Neuronal stem cell (in vitro differentiated cells): ENCODE measurements at places on chromosomes 12 and 14.

DNA sequence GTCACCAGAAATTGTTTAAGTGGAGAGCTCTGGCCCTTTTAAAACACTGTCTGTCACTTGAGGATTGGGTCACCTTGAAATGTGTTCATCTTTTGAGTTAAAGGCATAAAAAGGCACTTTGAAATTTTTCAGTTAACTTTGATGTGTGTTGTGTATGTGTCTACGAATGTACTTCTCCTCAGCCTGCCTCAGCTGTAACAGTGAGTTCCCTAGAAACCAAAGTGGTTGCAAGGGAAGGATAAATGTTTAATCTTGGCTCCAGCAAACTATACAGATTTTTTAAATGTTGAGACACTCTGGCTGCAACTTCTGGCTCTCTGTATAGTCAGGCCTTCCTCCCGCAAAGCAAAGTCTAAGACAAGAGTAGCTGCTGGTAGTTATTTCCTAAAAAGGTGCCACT lies 8.3 kb downstream of the DERA start:
- DNase-seq = no peak

- DNase-seq = no peak
Observed at GRCh38 chr12:50082644-50083043, 2.5 kb upstream of the SMARCD1 start.

- DNase-seq = peak; percentile 20
Observed at GRCh38 chr12:81627336-81628189, 131.6 kb downstream of the PPFIA2 start.

DNA sequence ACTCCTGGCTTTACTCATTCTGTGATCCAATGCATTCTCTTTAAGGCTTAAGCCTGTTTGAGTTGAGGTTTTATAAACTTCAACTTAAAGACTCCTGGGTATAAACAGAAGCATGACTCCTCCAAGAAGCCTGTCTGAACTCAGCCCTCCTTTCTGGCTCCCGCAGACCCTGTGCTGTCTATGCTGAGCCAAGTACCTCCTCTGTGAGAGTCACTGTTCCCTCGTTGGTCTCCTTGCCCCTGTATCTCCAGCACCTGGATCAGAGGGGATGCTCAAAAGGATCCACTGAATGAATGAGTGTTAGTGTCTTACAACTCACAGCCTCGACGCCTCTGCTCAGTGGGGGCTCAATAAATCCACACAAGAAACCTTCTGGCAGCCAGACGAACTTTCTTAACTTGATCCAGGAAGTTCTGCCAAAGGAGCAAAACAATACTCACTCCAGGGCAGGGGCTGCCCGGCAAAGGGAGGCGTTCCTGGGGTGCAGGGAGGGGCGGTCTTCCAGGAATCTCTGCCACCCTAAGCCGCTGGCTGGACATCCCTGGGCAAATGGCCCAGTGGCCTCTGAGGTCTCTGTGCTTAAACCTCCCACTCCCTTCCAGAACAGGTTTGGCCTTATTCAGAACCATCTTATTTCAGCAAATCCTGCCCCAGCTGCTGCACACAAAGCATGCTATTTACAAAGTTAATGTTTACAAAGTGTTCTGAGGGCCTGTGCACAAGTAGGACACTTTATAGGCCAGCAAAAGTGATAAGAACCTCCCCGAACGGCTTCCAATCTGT lies 32.9 kb downstream of the MAP1LC3B2 start:
- no peak for DNase-seq

DNA sequence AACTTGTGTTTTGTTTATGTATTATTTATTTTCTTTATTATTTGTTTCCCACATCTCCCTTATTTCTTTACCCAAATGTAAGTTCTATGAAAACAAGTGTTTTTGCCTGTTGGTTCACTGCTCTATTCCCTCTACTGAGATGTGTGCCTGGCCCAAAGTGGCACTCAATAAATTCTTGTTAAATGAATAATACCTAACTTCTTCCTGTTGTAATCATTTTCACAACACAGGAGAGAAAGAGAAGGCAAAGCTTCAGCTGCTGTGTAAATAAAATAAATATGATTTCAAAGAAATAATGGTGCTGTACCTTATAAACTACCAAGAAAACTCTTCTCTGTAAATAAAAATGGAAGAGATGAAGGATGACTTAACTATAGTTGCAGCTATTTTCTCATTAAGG lies 116.2 kb downstream of the TRHDE start:
- no peak for DNase-seq

- no peak for DNase-seq
Observed at GRCh38 chr12:117885211-117885610, 83.6 kb downstream of the KSR2 start.

DNA sequence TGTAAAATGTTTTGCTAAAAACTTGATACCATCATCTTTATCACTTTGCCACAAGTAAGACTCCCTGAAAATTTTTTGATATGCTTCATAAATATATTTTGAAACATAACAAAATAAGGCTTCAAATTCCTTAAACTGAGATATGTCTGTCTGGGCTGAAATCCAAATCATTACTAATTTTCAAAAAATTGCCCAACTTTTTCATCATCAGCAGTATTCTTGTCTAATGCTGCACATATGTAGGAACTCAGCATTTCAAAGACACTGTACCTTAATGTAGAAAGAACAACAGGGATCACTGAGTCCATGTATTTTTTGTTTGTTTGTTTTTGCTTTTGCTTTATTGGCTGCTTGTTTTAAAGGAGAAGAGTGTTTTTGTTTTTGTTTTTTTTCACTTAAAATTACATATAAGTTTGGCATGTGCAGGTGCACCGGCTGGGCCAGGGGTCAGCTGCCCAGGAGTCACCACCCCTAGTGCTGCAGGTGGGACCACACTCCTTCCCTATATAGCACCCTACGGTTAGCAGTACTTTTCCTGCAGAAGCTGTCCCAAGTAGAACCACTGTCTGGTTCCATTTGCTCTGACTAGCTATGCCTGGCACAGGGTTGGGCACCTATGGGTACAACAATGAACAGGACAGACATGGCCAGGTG lies 231.2 kb downstream of the PIK3C2G start:
- DNase-seq = no peak

DNA sequence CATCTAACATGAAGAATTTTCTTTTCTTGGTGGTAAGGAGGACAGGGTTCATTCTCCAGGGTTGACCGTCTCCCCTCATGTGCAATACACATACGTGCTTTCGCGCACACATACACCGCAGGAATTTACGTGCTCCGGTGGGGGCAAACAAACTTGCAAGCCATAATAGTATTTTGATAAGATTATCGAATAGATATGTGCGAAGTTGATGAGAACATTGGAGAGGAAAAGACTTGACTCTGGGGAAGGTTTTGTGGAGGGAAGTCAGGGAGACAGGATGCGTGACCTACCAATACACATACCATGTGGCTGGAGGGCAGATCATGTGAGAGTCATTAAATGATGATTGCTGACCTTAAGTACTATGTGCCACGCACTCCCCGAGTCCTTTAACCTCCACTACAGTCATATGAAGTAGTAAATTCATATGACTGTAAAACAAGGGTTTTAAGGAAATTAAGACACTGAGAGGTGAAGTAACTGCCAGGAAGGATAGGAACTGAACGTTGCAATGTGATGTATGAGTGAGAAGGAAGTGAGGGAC lies 921 bp downstream of the RAD51B start:
- no peak for DNase-seq

GRCh38 chr14:103205541-103205906 lies 82.3 kb downstream of the TNFAIP2 start:
- DNase-seq = no peak

DNA sequence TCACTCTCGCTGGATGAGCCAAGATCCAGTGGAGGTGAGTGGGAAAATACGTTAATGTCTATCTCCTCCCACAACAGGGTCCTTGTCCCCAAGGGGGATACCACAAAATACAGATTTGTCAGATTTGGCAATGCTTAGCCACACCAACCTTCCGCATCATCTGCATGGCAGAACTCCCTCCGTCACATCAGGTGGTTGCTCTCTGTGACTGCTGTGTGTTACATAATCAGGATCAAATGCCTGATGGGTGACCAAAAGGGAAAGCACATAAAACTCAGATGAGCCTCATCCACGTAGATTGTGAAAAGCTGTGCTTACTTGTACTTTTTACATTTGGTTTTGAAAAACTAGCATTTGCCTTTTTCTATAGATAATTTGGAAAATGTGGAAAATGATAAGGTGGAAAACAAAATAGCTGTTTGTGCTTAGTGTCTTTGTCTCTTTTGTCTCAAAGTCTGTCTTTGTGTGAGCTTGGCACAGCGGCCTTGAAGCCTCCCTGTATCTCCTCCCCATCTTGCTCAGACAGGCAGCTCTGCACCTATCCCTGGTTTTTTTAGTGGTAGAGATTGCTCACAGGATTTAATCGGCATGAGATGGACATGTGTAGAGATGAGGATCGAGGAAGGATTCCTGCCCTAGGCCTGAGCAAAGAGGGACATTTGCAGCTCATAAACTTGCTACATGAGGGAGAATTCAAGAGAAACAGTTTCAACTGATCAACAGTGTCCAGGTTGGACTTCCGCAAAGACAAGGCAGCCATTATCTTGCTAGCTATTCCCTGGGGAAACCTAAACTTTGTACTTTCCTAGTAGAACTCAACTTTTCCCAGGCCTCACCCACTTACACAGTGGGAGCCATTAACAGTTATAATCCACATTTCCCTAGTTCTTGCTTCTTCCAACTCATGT lies 3.6 kb upstream of the FGF6 start:
- no peak for DNase-seq

- DNase-seq = no peak
Observed at GRCh38 chr12:9759694-9760093, 1.0 kb downstream of the CD69 start.

DNA sequence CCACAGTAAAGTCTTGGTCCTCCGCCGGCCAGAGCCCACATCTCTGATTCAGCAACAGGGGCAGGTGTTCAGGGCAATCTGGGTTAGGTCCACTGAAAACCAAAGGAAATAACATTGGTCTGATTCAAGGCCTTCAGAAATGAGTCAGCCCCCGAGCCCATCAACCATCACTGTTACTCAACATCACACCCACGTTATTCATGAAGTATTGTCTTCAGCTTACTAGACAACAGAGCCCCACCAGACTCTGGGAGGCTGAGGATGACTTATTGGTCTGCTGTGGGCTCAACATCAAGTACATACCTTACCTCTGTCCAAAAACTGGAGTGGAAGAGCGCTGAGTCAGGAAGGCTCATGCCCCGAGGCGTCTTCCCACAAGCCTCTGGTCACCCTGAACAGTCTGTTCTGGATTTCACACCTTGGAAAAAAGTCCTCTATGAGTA lies 97.5 kb downstream of the ZFP36L1 start:
- DNase-seq = no peak

DNA sequence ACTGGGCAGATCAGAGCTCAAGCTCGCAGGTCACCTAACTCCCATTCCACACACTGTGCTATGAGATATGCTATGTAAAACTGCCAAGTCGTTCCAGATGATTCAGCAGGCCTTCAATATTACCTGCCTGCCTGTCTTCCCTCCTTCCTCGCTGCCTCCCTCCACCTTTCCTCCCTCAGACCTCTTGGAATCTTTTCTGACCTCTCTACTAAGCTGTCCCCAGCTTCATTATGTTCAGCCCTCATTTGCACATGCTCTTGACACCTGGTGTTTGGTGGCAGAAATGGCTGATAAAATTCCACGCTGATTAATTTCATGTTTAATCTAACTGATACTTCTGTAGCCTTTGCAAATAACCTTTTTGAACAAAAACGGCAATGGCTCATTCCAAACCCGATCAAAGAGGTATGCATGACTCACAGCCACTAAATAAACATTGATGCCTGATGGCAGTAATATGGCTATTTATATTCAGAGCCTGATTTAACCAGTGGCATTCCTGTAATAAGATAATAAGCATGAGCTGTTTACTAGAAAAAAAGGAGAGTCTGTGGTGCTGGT lies 130.8 kb upstream of the EGLN3 start:
- DNase-seq = no peak

- DNase-seq = no peak
Observed at GRCh38 chr12:52534482-52534881, 14.3 kb upstream of the KRT5 start.

DNA sequence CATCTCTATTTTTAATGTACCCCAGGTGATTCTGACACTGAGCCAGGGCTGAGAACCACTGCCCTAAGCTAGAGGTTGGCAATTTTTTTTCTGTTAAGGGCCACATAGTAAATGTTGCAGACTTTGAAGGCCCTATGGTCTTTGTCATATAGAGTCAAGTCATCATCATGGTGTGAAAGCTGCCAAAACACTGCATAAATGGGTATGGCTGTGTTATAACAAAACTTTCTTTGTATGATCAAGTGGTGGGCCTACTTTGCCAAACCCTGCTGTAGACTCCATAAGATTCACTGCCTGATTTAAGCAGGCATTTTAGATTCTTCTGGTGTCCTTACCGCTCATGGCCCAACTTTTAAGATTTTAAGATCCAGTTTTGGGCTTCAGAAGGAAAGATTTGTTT lies 76.8 kb downstream of the CLMN start:
- DNase-seq = no peak

DNA sequence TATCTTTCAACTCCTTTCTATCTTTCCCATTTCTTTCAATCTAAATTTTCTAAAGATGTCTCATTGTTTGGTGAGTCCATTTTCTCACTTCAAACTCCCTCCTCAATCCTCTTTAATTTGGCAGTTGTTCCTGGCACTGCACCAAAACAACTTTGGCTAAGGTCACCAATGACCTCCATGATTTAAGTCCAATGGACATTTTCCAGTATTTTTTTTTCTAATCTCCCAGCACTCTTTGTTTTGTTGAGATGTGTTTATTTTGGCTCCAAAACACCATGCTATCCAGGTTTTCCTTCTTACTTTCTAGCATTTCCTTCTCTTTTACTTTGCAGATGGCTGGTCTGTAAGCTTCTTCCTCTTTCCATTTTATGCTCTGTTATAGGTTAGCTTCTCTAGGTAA lies 42.5 kb upstream of the OTOGL start:
- no peak for DNase-seq

GRCh38 chr12:12086973-12087692 lies 16.4 kb downstream of the BCL2L14 start:
- DNase-seq = no peak

GRCh38 chr14:87667659-87668058 lies 325.3 kb downstream of the GALC start:
- no peak for DNase-seq

- no peak for DNase-seq
Observed at GRCh38 chr14:50040895-50041465, 75.4 kb downstream of the VCPKMT start.

GRCh38 chr12:44842669-44843068 lies 33.4 kb downstream of the NELL2 start:
- DNase-seq = no peak

DNA sequence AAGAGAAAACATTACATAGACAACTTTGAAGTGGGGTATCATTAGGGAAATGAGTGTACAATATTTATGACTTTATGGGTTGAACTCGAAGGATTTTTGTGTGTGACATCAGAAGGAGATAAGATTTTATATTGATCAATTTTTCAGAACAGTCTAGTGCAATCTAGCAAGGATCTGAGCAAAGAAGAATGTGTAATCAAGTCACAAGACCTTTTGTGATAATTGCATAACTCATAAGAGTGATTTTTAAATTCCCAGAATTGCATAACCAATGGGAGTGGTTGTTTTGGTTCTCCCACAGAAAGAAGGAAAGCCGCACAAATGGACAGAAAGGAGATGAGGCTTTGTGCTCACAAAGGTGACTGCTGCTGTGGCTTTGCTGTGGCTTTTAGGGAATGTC lies 441.8 kb upstream of the FLRT2 start:
- DNase-seq = no peak
